ENCODE measurements at places on chromosomes 3 and 15. TPM values are rescaled to one million over a fixed set of nuclear protein-coding genes. Genes with fewer than 3 reads are reported as not detected.

- no peaks in the 10 kb centered on the region for H3K27me3 ChIP-seq
- no peak for DNase-seq
- no peak overlapping the region for H3K27ac ChIP-seq
- H3K4me1 ChIP-seq, result no peaks in the 10 kb centered on the region
- no peaks in the 10 kb centered on the region for H3K36me3 ChIP-seq
These were observed 352.6 kb downstream of the NLGN1 start for GRCh38 chr3:173750095-173750494.

DNA sequence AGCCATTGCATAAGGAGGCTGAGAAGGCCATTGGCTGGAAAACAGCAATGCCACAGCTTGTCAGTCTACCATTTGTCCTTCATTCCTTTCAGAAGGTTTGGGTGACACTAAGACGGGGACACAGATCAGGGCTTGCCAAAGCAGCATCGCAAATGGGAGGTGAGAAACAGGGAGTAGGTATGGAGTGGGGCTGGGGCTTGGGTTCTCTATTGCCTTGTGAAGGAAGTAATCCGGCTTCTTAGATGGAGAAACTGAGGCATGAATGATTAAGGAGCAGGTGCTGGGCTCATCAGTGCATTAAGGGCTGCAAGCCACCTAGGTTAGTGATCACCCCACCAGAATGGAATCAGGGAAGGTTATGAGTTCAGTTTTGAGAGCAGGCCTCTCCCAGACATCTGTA lies 115.6 kb upstream of the NMNAT3 start:
- no peaks in the 10 kb centered on the region for H3K27me3 ChIP-seq
- H3K4me1 ChIP-seq, result no peaks in the 10 kb centered on the region
- DNase-seq, result no peak

GRCh38 chr3:62503516-62503915 lies 130.2 kb upstream of the FEZF2 start:
- H3K27ac ChIP-seq, result no peak overlapping the region
- H3K4me3 ChIP-seq, result no peak overlapping the region
- DNase-seq, result no peak
- no peaks in the 10 kb centered on the region for H3K4me1 ChIP-seq
- no peaks in the 10 kb centered on the region for H3K27me3 ChIP-seq

DNA sequence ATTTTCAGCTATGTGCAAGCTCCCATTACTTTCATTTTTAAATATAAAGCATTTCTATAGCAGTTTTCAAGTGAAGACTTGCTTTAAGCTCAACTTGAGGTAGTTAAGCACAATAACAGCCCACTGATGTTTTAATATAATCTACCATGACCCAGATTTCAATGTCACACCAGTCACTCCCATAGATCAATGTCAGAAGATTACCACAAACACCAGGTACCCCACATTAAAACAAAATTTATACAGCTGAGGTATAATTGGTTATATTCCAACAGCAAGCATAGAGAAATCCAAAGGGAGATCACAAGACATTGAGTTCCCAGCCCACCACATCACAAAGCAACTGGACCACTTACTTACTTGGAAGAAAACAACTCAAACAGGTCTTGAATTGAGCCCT lies 22.8 kb downstream of the GTPBP8 start:
- no peak overlapping the region for H3K4me3 ChIP-seq
- H3K27me3 ChIP-seq, result no peaks in the 10 kb centered on the region
- no peak for DNase-seq
- peaks cover 51% of the 10 kb centered on the region for H3K36me3 ChIP-seq
- no peak overlapping the region for H3K27ac ChIP-seq

DNA sequence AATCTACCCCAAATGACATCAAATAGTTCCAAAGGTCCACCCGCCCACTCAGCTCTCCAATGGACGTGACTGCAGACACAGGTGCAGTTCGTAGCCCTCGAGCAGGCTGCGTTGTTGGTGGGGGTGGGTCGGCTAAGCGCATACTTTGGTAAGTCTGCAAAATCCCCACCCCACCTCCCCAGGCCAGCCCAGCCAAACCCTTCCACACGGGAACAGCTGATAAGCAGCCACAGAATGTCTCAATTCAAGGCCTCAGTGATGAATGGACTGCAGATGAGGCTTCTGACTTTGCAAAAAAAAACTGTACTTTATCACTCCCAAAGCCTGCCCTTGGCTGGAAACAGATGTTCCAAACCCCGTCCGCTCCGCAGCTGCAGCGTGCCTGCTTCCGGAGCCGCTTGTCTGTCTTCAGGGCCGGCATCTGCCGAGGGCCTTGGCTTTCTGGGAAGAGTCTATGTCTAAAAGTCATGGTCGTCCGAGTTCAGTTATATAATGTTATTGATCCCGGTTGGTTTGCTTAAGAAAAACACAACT lies 38.2 kb downstream of the PCSK6 start:
- H3K4me3 ChIP-seq, result no peak overlapping the region
- no peaks in the 10 kb centered on the region for H3K36me3 ChIP-seq
- H3K27me3 ChIP-seq, result no peaks in the 10 kb centered on the region
- no peak for DNase-seq

- no peaks in the 10 kb centered on the region for H3K27me3 ChIP-seq
- peaks cover 50% of the 10 kb centered on the region for H3K4me1 ChIP-seq
These were observed 17.5 kb upstream of the GNAT1 start for GRCh38 chr3:50173685-50174516.

DNA sequence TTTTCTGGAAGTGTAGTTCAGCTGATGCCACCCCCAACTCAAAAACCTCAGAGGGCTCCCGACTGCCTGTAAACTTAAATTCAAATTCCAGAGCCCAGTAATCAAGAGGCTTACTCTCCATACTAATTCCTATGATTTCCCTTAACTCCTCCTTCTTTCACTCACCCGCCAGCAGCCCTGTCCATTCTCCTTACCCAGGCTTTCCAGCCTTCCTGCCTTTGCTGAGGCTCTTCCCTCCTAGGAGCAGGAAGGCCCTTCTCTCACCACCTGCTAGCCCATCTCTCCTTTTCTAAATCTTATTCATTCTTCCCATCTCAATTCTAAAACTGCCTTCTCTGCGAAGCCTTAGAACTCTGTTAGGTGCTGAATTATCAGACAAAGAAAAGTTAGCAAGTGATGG lies 30.4 kb downstream of the RORA start:
- no peak overlapping the region for H3K4me3 ChIP-seq
- no peaks in the 10 kb centered on the region for H3K27me3 ChIP-seq
- H3K4me1 ChIP-seq, result no peaks in the 10 kb centered on the region
- no peak for DNase-seq
- H3K27ac ChIP-seq, result no peak overlapping the region

DNA sequence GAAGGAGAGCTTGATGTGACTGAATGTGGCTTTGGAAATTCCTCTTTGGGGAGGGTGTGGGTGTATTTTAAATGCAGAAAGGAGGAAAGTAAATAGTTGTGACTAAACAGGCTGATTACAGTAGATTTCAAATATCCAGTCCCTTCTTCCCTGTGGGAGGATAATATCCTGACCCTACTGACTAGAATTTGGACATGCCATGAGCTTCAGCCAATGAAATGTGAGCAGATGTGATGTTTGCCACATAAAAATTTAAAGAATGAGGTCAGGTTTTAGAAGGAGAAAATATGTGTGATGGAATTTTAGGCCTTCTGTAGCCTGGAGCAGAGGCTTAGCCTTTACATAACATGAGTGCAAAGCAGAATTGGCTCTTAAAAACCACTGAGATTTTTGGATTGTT lies 1218.9 kb downstream of the ROBO2 start:
- H3K4me1 ChIP-seq, result no peaks in the 10 kb centered on the region
- H3K27ac ChIP-seq, result no peak overlapping the region
- H3K4me3 ChIP-seq, result no peak overlapping the region
- DNase-seq, result no peak
- no peaks in the 10 kb centered on the region for H3K27me3 ChIP-seq

GRCh38 chr3:31462050-31462569 lies 70.6 kb upstream of the STT3B start:
- no peak overlapping the region for H3K27ac ChIP-seq
- H3K4me3 ChIP-seq, result no peak overlapping the region
- H3K4me1 ChIP-seq, result peaks cover 15% of the 10 kb centered on the region
- DNase-seq, result no peak

DNA sequence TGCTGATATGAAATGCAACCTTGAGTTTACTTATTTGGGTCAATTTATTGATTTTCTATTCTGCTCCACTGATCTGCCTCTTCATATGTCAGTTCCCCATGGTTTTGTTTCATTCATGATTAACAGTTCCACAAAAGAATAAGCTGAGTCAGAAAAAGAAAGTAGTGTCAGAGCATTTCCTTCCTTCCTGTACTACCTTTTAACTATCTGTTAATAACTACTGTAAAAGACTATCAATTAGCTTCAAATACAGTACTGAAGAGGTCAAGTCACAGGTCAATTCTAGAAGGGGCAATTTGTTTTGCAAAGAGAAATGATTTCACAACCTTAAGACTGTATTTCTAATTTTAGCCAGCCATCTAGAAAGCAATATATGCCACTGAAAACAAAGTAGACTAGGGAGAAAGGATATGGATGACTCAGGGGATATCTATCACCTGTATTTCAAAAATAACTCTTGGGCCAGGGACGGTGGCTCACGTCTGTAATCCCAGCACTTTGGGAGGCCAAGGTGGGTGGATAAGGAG lies 129.5 kb downstream of the TFDP2 start:
- H3K36me3 ChIP-seq, result no peaks in the 10 kb centered on the region
- H3K4me3 ChIP-seq, result no peak overlapping the region
- no peaks in the 10 kb centered on the region for H3K27me3 ChIP-seq
- peaks cover 3% of the 10 kb centered on the region for H3K4me1 ChIP-seq
- H3K27ac ChIP-seq, result no peak overlapping the region

DNA sequence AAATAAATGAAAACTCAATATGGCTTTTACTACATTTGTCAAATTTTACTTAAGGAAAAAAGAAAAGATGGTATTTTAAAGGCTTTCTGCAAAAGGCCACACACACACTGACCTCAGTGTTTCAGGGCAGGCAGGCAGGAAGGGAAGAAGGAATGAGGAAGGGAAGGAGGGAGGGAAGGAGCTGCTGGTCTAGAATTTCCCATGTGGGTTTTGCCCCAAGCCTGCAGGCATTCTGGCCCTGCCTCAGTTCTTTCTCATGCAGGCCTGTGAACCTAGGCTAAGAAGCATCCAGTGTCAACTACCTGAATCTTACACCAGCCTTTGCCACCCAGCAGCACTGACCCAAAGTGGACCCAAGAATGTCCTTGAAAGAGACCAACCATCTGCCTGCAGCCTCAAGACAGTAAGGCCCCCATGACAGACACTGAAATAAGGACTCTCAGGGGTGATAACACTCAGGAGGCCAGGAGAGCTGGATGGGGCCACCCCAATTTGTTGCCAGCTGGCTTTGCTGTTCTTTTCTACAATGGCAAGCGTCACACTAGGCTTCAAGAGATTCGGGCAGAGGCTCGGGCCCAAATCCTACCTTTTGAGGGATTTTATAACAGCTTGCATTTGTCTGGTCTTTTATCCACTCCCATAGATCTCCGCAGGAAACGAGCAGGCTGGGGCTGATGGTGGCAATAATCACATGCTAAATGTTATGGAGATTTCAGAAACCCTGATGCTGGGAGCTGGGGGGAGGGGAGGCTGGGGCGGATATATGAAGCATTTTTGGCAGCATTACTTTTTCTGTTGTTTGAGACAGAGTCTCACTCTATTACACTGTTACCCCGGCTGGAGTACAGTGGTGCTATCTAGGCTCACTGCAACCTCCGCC lies 51.4 kb downstream of the XXYLT1 start:
- peak; percentile 37 for DNase-seq
- H3K4me3 ChIP-seq, result no peak overlapping the region
- no peak overlapping the region for H3K27ac ChIP-seq
- H3K36me3 ChIP-seq, result no peaks in the 10 kb centered on the region
- H3K27me3 ChIP-seq, result no peaks in the 10 kb centered on the region

GRCh38 chr3:89912031-89912430 lies 804.6 kb downstream of the EPHA3 start:
- H3K4me1 ChIP-seq, result no peaks in the 10 kb centered on the region
- DNase-seq, result no peak
- no peaks in the 10 kb centered on the region for H3K36me3 ChIP-seq
- H3K4me3 ChIP-seq, result no peak overlapping the region
- H3K27ac ChIP-seq, result no peak overlapping the region

DNA sequence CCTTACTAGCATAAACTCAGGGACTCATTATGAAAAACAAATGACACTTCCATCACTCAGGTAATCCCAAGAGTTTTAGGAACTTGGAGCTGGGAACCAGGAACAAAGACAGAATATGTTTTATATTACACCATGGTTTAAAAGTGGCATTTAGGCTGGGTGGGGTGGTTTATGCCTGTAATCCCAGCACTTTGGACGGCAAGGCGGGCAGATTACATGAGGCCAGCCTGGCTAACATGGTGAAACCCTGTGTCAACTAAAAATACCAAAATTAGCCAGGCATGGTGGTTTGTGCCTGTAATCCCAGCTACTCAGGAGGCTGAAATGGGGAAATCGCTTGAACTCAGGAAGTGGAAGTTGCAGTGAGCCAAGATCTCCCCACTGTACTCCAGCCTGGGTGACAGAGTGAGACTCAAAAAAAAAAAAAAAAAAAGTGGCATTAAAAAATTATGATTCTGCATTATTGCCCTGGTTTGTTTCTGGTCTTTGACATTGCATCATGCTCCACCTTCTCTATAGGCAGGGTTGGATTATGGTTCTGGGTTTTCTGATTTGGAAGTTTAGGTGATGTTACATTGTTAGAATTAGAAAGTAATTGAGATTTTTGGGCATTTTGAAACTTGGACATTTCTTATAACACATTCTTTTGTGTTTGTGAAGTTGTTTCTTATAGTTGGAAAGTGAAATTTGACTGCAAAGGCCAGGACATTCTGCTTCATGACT lies 19.0 kb downstream of the SQOR start:
- no peak overlapping the region for H3K4me3 ChIP-seq
- no peak for DNase-seq
- H3K27ac ChIP-seq, result no peak overlapping the region
- H3K4me1 ChIP-seq, result peaks cover 12% of the 10 kb centered on the region
- no peaks in the 10 kb centered on the region for H3K36me3 ChIP-seq
- no peaks in the 10 kb centered on the region for H3K27me3 ChIP-seq

DNA sequence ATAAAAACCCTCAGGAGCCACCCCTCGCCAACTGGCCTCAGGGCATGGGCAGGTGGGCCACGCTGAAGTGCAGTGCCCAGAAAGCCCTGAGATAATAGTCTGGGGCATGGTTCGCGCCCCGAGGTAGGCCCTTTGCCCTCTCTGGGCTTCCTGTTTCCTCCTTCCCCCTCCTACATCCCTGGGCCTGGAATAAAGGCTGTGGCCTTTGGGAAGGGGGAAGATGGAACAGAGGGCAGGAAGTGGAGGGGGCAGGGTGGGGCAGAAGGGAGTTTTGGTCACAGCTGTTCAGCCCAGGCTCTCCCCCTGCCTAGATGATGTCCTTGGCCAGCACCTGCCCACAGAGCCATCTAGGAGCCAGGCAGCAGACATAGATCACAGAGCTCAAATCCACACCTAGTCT lies 11.3 kb downstream of the CSRNP1 start:
- H3K27ac ChIP-seq, result peak overlapping the region; percentile 94
- peak overlapping the region; percentile 31 for H3K4me3 ChIP-seq
- peaks cover 86% of the 10 kb centered on the region for H3K4me1 ChIP-seq
- no peaks in the 10 kb centered on the region for H3K27me3 ChIP-seq

- peaks cover 29% of the 10 kb centered on the region for H3K4me1 ChIP-seq
- H3K27ac ChIP-seq, result no peak overlapping the region
- no peak for DNase-seq
- H3K4me3 ChIP-seq, result no peak overlapping the region
These were observed 2.7 kb downstream of the RPL22L1 start for GRCh38 chr3:170867143-170867937.

The STAB1 gene
- 5.3 TPM for total RNA-seq

The GOLGA8G gene
- not detected for total RNA-seq

The ADPRH gene
- total RNA-seq, result 2.5 TPM

The FES gene
- 11.5 TPM for total RNA-seq

The MON1A gene
- 11.3 TPM for total RNA-seq

The CPNE9 gene
- 0.86 TPM for total RNA-seq

The FAIM gene
- 6.1 TPM for total RNA-seq

The FGF12 gene
- 1.5 TPM for total RNA-seq

The GXYLT2 gene
- 1.1 TPM for total RNA-seq

The GRIP2 gene
- total RNA-seq, result 5.2 TPM

The C3orf33 gene
- 2.1 TPM for total RNA-seq

The XCR1 gene
- total RNA-seq, result 7.2 TPM

Measured in suprapubic skin (tissue), 4 donors.